ENCODE measurements at places on chromosomes 13 and 19.

DNA sequence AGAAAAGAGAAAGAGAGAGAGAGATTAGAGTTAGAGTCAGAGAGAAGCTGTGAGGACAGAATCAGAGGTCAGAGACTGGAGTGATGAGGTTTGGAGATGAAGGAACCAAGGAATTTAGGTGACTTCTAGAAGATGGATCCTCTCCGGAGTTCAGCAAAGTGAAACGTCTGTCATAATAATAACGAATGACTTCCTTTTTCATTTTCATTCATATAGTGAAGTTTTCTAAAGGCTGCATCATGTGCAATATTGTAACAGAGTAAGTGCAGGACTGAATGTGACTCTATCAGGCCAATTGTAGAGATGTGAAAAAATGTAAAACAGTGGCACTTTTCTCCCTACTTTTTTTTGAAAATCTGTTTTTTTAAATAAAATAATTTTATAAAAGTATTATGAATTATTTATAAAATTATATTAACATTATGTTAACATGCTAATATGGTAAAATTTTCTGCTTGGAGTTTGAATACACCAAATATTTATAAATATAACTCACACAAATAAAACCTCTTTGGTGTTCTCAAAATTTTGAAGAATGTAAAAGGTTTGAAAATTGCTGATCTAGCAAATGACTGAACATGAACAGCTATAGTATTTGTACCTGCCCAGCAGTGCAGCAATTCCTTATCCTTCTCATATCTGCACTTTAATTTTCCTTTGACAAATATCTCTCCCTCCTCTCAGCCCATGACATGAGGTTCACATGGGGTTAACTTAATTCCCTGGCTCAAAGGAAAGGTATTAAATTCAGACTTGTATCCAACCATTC lies 4.2 kb upstream of the TNFSF11 start:
- DNase-seq, result no peak

DNA sequence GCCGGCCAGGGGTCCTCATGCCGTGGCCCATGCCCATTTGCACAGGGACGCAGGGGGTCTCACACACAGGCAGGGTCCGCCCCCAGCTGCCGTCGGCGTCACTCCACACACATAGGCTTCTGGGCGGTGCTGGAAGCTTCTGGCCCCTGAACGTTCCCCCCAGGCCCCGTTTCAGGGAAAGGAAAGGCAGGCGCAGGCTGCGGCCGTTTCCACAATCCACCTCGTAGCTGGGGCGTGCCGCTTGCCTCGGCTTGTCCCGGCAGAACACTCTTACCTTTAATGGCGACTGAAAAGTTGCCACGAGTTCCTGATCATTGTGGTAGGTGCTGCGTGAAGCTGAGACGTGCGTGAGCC lies 53.4 kb downstream of the MCF2L start:
- no peak for DNase-seq

DNA sequence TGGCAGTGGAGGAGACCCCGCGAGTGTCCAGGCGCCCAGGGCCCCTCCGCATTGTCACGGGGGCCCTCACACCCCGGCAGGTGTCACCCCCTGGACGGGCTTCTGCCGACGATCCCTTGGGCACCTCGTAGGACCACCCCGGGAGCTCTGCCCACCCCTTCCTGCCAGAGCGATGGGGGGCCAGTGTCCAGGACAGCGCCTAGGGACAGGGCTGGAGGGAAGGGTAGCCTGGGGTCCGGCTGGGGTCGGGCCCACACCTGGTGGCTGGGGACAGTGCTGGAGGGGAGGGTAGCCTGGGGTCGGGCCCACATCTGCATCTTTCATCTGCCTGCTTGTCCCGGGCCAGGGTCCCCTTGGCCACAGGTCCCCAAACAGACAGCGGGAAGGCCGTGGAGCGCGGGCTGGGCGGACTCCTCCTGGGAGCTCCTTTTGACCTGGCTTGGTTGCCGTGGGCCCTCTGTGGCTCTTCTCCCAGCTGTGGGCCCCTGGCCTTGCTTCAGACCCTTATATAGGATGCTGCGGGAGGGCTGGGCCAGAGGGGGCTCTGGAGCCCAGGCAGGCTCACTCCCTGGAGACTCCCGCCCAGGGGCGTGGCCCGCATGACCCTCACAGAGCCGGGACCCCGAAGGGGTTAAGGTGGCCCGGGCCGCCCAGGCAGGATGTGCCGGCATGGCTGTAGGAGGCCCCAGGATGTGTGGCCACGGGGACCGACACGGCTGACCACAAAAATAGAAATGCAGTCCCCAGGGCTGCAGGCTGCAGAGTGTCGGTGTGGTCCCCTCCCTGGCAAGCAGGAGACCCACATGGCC lies 74.1 kb upstream of the MCF2L start:
- no peak for DNase-seq

DNA sequence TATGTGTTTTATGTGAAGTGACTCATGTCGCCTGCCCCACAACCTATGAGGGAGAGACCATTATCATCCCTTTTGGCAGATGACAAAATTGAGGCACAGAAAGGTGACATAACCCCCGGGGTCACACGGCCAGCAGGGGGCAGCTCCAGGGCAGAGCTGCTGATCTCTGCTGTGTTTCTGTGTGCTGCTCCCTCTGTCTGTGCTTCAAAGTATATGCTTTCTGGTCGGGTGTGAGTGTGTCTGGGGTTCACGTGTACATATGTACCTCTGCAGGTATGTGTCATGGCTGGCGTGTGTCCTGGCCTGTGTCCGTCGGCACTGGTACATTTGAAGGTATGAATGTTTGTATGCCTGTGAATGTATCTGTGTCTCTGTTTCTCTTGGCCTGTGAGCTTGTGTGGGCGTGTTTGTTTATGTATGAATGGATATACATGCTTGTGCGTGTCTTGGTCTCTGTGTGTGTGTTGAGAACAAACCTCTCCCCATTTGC lies 7.1 kb downstream of the LIPE start:
- DNase-seq, result peak; percentile 42

DNA sequence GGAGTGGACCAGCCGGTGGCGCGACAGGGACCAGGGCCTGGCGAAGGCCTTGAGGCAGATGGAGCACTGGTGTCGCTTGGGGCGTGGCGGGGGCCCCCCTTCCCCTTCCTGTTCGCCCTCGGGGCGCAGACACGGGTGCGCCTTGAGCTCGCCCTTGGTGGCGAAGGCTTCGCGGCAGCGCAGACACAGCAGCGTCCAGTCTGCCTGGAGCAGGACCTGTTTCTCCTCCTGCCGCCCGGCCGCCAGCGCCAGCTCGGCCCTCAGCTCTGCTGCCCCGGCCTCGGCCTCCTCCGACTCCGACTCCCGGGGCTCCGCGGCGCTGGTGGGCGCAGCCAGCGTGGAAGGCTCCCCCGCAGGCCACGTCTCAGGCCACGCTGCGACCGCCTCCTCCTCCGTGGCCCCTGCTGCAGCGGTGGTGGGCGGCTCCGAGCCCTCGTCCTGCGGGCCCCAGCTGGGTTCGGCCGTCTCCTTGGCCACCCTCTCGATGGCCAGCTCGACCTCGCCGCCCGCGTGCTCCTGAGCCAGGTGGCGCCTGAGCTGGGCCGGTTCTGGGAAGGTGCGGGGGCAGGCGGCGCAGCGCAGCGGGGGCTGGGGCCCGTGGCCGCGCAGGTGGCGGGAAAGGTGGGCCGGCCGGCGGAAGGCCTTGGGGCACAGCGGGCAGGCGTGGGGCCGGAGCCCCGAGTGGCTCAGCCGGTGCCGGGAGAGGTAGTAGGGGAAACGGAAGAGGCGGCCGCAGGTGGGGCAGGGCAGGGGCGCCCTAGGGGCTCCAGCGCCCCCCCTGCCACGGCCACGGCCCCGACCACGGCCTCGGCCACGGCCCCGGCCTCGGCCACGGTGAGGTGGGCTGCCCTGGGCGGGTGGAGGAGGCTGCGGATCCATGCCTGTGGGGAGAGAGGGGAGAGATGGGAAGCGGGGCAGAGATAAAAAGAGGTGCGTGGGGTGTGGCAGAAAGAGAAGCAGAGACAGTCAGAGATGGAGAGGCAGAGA lies 1.6 kb downstream of the ZNF579 start:
- no peak for DNase-seq

GRCh38 chr19:42121656-42122069 lies 10.6 kb downstream of the POU2F2 start:
- DNase-seq, result peak; percentile 79

DNA sequence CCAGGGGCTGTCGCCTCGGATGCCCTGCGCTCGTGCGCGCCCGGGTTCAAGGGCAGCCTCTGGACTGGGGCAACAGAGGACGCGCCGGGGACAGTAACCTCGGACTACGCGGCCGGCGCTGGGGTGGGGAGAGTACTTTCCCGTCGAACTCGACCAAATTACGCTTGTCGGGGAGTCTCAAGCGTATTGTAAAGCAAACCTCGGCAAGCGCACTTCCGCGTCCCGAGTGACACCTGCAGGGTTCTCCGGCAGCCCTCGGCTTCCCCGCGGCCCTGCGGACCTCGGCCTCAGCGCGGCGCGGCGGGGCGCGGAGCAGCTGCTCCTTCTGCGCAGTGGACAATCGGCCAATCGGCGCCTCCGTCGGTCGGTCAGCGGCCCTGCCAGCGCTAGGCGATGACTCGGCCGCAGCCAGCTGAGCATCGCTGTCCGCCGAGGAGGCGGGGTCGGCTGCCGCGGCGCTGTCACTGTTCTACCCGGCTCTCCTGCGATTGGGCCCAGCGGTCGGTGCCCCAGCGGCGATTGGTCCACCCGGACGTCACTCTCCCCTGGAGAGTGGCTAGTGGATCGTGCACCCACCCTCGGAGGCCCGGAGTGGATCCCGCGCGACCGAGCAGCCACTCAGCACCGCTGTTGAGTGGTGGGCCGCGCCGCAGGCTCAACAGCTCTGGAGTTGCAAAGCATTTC lies at the start of gene SLC46A3:
TSS of gene SLC46A3 (minus strand) at position 428 of the 684 bp plus-strand sequence. CDS start 972 bp downstream, outside the sequence.
- peak; percentile 96 for DNase-seq

- peak; percentile 48 for DNase-seq
Observed at GRCh38 chr19:48513289-48514122, 1.9 kb upstream of the LMTK3 start.

DNA sequence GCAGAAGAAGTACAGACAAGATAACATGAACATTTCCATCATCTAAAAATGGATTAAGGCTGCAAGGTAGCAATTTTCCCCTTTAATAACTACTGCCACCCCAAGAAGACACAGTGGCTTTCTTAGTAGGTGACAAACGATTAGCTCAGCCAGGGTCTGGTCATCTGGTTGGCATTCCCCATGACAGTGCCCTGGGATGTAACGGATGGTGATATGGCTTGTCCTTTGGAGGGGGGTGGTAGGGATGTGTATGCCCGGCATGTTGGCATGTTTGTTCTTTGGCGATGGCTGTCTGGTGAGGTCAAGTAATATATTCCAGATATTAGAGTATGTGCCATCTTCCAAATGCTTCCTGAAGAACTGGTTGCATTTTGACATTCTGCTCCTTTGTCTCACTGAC lies 135.6 kb upstream of the ZNF536 start:
- no peak for DNase-seq

DNA sequence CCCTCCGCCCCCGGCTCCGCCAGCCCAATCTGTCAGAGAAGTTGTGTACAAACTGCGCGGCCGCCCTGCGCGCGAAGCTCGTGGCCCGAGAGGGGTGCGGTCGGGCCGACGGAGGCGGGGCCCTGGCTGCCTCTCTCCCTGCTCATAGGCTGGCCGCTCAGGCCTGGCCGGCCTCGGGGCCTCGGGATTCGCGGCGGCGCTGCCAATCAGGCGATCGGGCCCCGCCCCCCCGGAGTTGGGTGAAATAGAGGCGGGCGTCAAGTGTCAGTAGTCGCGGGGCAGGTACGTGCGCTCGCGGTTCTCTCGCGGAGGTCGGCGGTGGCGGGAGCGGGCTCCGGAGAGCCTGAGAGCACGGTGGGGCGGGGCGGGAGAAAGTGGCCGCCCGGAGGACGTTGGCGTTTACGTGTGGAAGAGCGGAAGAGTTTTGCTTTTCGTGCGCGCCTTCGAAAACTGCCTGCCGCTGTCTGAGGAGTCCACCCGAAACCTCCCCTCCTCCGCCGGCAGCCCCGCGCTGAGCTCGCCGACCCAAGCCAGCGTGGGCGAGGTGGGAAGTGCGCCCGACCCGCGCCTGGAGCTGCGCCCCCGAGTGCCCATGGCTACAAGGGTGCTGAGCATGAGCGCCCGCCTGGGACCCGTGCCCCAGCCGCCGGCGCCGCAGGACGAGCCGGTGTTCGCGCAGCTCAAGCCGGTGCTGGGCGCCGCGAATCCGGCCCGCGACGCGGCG lies at the start of gene KLF5:
TSS of gene KLF5 (plus strand) at position 270 of the 724 bp plus-strand sequence. CDS start at position 593, 323 bp downstream.
- DNase-seq, result peak; percentile 88

DNA sequence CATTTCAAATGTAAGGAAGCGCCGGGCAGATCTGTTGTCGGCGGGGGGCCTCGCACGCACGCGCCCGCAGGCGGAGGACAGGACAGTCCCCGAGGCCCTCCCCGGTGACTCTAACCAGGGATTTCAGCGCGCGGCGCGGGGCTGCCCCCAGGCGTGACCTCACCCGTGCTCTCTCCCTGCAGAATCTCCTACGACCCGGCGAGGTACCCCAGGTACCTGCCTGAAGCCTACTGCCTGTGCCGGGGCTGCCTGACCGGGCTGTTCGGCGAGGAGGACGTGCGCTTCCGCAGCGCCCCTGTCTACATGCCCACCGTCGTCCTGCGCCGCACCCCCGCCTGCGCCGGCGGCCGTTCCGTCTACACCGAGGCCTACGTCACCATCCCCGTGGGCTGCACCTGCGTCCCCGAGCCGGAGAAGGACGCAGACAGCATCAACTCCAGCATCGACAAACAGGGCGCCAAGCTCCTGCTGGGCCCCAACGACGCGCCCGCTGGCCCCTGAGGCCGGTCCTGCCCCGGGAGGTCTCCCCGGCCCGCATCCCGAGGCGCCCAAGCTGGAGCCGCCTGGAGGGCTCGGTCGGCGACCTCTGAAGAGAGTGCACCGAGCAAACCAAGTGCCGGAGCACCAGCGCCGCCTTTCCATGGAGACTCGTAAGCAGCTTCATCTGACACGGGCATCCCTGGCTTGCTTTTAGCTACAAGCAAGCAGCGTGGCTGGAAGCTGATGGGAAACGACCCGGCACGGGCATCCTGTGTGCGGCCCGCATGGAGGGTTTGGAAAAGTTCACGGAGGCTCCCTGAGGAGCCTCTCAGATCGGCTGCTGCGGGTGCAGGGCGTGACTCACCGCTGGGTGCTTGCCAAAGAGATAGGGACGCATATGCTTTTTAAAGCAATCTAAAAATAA lies 18.2 kb downstream of the IL17D start:
- no peak for DNase-seq

DNA sequence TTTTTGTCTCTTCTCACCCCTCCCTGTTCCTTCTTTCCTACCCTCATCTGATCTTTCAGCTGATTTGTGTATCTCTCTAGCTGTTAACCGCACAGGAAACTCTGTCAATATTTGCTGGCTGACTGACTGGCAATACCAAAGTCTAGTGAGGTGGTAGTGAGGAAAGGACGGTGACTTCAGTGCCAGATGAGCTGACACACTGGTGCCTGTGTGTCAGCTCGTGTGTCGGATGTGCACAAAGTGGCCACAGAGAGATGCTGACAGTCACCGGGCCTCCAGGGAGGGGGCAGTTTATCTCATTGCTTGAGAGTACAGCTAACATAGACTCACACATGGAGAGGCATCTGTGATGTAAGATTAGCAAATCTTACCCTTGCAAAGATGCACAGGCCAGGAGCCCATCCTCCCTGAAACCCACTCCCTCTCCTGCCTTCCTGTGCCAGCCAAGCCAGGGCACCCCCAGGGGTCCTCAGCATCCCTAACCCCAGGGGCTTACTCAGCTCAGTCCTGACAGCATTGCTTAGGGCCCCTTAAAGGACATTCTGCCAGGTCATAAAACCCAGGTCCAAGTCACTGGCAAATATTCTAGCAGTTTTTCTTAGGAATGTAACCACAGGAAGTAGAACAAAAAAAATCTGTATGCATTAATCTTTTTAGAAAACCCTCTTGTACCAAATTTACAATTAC lies 80.2 kb downstream of the SHISA2 start:
- no peak for DNase-seq

- no peak for DNase-seq
Observed at GRCh38 chr13:46662690-46663089, 109.7 kb downstream of the LRCH1 start.

All from stimulated activated CD8-positive, alpha-beta memory T cell treated with anti-CD3 and anti-CD28 coated beads, Interleukin-12 subunit alpha, Interleukin-12 subunit beta, amount 100 ng/mL, for 4 hours (primary cell).